Nephron progenitor cell (in vitro differentiated cells): ENCODE measurements at places on chromosomes 6 and 20.
A peak's percentile ranks its signal among the peaks of the same experiment; 100 is the strongest.

- no peak for DNase-seq
Measured at GRCh38 chr20:19620446-19620845, 137.6 kb upstream of the RIN2 start.

GRCh38 chr20:57166568-57167291 is 99.7 kb downstream of the BMP7 start:
- no peak for DNase-seq

DNA sequence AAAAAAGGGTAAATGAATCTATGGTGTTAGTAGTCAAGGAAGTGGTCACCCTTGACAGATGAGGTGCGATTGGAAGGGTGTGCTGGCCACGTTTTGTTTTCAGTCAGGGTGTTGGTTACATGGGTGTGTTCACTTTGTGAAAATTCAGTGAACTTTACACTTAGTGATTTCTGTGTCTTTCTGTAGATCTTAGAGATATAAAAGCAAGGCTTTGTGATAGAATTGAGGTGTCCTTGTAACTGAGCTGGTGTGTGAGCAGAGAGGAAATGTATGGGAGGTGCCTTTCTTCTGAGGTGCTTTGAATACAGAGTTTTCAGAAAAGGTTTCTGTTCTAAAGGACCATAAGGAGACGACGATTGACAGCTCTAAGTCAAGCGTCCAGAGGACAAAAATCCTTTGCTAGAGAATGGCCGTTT is 90.5 kb downstream of the SAMD3 start:
- no peak for DNase-seq

- peak; percentile 82 for DNase-seq
Measured at GRCh38 chr6:106510090-106510970, 119.0 kb downstream of the RTN4IP1 start.

DNA sequence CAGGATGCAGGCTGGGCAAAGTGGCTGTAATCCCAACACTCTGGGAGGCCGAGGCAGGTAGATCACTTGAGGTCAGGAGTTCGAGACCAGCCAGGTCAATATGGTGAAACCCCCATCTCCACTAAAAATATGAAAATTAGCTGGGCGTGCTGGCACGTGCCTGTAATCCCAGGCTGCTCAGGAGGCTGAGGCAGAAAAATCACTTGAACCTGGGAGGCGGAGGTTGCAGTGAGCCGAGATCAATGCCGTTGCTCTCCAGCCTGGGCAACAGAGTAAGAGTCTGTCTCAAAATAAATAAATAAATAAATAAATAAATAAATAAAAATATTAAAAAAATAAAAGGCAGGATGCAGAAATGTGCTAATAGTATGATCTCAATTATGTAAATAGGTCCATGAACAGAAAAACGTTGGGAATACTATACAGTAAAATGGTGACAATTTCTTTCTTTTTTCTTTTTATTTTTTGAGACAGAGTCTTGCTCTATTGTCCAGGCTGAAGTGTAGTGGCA is 8.4 kb upstream of the CBFA2T2 start:
- DNase-seq: no peak
